ENCODE measurements at places on chromosomes 2 and 18.

DNA sequence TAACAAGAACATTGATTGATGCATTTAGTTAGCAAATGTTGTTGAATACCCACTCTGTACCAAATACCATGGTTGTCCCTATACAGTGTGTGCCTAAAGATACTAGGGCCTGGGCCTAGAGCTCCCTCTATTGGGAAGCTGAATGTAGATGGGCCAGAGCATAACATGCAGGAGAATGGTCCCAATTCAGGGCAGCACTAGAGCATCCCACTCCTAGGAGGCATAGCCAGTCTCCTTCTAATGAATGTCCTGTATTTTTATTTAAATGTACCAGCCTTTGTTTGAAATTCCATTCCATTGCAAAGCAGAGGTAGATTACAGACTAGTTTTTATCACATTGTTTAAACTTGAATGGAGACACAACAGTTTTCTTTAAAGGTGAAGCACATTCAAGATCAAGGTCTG lies 90.6 kb downstream of the FEZ2 start:
- DNase-seq, result no peak

DNA sequence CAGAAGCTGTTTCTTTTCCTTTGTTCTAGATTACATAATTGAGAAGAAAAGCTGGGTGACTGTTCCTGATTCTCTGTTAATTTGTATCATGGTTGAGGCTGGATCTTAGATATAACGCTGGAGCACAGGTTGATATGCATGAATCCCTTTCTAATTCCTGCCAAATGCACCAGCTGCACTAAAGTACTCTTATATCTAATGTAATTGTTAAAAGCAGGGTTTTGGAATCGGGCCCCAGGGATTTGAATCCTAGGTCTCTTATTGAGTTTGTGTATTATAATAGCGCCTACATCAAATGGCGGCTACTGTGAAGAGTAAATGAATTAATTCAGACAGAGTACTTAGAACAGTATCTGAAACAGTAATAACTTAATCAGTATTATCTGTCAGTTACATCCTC lies 80.4 kb downstream of the MC4R start:
- DNase-seq, result peak; percentile 55

DNA sequence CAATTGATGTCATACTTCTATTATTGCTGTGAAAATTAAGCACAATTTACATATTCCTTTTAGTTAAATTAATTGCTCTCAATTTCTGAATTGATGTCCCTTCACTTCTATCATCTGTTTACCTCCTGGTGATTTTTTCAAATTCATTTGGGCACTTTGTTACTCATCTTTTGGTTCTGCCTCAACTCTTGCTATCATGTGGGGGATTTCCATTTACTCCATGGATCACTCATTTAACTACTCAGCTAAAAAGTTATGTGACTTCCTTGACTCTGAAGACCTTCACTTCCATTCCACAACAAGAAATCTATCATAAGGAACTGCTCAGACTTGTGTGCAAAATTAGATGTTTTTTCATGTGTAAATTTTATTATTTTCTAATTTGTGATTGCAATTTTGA lies 126.2 kb downstream of the EHBP1 start:
- no peak for DNase-seq

DNA sequence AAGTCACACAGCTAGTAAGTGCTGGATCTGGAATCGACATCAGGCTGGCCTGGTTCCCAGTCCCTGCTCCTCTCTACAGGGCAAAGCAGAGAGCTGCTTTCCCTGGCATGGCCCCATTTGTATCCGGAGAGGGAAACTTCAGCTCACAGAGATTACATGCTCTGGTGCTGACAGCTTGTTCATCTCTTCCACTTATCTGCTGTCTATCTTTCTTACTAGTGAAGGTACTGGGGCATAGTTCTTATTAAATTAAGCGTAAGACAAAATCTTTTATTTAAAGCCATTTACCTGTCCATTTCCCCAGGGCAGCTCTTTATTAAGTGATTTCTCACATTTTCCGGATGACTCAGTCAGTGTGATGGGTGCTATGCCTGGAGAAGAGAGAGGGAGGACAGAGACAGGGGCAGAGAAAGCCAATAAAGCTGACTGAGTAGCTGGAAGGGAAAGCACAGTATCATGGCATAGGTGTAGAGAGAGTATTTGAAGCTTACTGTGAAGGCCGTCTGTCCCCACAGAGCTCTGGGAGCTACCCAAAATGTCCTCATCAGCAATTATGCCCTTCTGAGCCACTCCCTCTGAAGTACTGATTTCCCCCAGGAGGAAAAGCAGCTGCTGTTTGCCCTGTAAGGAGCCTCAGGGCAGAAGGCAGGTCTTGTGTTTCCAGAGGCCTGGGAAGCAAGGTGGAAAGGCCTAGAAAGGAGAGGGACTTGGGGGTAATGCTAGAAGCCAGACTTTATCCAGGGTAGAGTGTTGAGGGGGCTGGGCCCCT lies 44.1 kb upstream of the EPAS1 start:
- DNase-seq, result no peak

All from D721Med (cell line).